ENCODE measurements at places on chromosomes 4 and X.

DNA sequence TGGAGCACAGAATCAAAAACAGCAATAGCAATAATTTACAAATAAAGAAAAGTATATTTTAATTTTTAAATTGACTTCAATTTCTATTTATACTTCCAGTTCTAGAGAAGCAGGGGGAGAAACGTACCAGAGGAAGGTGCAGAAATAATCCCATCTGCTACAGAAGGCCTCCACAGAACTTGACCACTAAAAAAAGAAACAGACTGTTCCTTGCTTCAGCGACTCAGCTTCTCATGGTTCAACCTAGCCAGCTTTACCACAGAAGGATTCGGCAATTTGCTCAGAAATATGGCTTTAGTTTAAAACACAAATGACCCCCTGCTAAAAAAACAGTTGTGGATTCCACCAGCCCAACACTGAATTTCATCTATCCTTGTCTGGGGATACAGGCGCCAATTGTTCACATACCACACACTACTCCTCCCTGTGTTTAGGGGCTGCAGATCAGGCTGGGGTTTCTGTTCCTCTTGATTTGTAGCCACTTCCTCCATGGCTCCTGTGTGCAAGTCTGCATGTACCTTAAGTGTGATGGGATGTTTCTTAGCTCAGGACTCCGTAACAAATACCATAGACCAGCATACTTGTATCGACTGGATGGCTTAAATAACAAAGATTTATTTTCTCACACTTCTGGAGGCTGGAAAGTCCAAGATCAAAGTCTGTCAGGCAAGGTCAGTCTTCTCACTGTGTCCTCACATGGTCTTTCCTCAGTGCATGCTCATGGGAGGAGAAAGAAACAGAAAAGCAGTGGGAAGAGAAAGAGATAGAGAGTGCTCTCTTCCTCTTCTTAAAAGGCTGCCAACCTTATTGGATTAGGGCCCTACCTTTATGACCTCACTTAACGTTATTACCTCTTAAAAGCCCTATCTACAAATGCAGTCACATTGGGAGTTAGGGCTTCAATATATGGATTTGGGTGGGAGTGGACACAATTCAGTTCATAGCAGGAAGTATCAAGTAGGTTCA is 79.1 kb downstream of the AMOT start:
- DNase-seq = no peak

GRCh38 chrX:120336899-120337298 is 25.0 kb upstream of the ATP1B4 start:
- DNase-seq = no peak

DNA sequence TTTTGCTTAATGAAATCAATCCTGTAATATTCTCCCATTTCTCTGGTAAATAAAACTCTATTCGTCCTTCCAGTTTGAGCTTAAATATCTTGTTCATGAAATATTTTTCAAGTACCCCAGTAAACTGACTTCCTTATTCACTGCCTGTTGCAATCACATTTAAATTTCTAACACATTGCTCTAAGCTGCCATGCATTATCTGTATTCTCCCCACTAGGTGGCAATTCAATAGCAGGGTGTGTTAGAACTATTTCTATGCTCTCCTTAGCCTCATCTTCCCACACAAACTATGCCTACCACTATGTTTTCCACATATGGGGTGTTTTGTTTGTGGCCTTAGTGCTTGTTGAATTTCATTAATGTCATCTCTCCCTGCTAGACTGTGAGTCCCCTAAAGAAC is 377.1 kb upstream of the HS3ST1 start:
- no peak for DNase-seq

- no peak for DNase-seq
Observed at GRCh38 chr4:4385729-4386295, 1.1 kb upstream of the NSG1 start.

DNA sequence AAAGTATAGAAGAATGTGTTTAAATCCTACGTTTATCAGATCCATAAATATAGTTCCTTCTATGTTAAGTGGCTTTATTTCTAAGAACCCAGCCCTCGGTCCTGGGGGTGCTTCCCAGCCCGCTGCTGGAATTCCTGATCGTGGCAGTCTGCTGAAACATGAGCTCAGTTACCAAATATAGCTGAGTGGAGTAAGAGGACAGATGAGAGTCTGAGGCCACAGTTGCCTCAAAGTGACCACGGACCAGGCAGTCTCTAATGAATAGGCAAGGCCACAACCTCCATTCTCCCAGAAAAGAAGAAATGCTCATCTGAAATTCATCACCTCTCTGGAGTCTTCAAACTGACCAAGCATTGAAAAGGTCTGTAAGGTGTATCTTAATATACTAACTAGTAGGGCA is at the start of gene PALLD:
Gene PALLD (plus strand): TSS at position 219 of the 400 bp plus-strand sequence.
- peak; percentile 52 for DNase-seq

DNA sequence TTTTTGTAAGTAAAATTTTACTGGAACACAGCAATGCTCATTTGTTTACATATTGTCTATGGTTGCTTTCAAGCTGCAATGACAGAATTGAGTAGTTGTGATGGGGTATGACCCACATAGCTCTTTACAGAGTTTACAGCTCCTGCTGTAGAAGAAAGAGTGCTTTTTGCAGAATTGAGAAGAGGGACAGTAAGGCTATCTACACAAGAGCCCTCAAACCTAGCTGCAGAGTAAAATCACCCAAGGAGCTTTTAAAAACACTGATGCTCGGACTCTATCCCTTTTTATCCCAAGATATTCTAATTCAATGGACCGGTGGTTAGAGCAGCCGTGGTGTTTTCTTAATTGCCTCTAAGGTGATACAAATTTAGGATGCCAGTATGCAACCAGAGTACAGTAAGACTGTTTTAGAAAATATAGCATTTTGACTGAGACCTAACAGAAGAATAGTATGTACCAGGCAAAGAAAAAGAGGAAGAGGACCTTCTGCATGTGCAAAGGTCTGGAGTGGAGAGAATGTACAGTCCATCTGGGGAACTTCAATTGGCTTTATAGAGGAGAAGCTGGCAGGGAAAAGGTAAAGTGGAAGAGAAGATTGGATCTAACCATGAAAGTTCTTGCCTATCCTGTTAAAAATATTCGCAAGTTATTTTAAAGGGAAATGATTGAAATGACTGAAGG is 663.6 kb upstream of the CPEB2 start:
- no peak for DNase-seq

GRCh38 chr4:135144498-135144897 is 942.9 kb upstream of the PABPC4L start:
- no peak for DNase-seq
